ENCODE measurements at places on chromosomes 4 and X.

DNA sequence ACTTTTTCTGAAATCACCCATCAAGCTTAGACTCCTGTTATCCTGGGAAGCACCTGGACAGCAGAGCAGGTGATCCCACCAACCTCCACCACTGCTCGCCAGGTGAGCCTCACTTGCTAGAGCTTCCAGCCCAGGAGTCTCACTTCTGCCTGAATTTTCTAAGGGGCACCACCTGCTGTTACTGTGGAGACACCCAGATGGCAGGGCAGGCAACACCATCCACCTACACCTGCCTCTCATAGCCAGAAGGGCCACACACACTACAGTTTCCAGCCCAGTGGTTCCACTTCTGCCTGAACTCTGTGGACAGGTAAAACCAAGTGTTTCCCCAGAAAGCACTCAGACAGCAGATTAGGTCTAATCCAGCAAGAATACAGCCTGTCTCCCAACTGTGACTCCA is 262.0 kb downstream of the ARAP2 start:
- no peak for DNase-seq

DNA sequence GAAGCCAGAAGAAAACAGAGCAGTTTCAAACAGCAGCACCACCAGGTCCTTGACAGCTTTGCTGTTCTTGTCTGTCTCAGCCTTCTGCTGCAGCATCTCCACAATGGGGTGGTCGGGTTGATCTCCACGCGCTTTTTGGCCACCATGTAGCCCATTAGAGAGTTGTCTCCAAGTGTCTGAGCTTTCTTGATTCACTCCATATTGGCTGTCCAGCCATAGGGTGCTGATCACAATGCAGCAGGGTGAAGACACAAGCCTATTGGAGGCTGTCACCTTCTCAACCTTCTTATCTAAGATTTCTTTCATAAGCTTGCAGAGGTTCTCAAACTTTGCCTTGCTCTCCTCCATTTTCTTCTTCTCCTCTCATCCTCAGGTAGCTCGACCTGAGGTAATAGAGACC is 175.4 kb upstream of the S100G start:
- no peak for DNase-seq

GRCh38 chr4:36332782-36333131 is 51.3 kb downstream of the DTHD1 start:
- DNase-seq = no peak

DNA sequence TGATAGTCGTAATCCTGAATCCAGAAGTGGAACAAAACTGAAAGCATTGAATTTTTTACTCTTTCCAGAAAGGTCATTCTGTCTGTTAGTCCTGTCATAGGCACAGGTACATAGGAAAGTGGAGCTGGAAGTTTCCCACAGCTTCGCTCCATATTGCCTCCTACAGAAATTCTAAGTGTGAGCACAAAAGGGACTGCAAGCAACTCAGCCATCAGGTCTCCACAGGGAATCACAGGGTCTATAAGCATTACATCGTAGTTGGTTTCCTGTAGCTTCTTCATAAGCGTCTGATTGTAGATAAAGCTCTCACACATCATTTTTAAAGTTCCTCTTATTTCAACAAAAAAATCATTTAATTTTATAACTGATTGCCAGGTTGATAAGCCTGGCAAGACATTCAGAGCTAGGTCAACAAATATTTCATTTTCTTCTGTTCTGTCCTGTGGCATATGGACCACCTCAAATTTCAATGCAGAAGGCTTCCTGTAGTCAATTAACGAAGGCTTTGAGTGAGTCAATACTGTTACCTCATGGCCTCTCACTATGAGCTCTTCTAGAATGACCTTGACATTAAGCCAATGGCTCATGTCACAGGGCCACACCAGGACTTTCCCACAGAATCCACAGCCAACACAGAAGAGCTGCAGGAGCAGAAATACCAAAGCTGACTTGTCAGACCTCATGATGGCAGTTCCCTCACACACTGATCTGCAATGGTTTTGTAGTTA is at the start of gene UGT2A3:
TSS of gene UGT2A3 (minus strand) at position 727 of the 728 bp plus-strand sequence. CDS start at position 683, 44 bp downstream.
- DNase-seq = no peak

GRCh38 chr4:71187404-71188155 is 151.2 kb upstream of the SLC4A4 start:
- DNase-seq = no peak

DNA sequence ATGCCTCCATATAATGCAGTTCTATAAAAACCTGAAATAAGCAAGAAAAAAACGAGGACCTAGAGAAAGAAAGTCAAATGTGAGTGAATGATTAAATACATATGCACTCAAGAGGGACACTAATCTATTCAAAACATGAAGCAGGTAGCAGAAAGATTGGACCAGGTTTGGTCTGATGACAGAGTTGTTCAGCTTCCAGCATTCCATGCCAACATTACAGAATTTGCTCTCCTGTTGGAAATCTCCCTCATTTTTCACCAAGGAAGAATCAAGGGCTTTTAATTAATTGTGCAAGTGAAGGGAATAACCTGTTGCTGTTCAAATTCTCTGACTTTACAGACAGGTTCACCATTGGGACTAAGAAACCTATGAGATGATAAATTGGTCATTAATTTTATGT is 379.0 kb upstream of the RASGEF1B start:
- no peak for DNase-seq

Measured in NCI-H187 (cell line).